T-helper 2 cell treated with Interferon-gamma antibody and Interleukin-4, amounts not matched to agents 5 μg/mL and 100 μg/mL, for 36 hours (primary cell): ENCODE measurements at places on chromosomes 1 and 21.

DNA sequence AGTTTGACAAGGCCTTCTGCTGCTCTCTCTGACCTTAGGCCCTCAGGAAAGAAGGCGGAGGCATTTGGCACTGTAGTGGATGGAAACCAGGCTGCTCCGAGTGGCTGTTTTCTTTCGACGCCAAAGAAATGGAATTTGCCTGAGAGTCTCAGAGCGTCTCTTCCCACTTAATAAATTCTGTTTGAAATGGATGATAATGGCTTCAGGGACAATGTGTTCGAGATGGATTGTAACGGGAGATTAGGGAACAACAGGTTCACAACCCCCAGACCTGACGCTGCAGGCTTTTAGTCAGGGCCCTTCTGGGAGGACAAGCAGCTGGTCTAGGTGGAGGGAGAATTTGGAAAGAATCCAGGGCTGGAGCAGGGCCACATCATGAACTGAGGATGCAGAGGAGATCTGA lies 58.6 kb downstream of the TLR5 start:
- DNase-seq: no peak

DNA sequence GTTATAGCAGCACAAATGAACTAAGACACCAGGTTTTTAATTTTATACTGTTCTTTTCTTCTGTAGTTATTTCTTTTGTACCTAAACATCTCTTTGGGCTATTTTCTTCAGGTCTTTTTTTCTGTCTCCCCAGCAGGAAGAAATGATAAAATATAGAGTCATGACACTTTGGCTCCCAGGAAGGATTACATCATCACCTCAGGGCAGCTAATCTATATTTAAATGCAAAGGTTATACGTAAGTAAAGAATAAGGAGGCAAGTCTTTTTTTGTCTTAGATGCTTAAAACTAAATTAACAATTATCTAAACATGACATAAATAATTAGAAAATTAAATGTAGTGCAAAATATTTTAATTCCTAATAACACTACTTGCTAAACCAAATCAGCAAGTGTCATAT lies 57.0 kb downstream of the WARS2 start:
- no peak for DNase-seq

- no peak for DNase-seq
Measured at GRCh38 chr1:155253797-155254196, 1.5 kb downstream of the ENTREP3 start.

DNA sequence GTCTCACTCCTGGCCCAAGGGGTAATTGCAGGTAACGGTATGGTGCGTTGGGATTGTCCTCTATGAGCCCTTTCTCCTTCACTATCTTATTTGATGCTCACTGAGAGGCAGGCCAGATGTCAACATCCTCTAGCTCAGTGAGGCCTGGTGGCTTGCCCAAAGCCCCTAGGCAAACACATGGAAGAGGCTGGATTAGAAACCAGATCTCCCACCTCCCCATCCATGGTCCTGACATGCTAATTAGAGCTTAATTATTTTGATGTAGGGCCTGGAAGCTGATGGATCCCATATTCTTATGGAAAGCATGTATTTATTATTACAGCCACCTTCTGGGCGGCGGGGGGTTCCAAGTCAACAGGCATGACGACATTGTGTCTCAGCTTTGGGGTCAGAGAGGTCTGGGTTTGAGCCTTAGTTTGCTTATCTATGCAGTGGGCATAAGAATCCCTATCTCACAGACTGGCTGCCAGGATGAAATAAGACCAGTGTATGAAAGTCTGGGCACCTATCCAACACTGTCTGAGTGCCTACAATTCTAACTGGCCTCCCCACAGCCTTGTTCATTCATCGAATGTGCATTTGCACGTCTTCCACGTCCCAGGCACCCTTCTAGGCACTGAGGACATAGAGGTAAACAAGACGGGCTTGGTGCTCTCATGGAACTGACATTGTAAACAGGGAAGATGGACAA lies 6.2 kb downstream of the SMPDL3B start:
- DNase-seq: no peak

DNA sequence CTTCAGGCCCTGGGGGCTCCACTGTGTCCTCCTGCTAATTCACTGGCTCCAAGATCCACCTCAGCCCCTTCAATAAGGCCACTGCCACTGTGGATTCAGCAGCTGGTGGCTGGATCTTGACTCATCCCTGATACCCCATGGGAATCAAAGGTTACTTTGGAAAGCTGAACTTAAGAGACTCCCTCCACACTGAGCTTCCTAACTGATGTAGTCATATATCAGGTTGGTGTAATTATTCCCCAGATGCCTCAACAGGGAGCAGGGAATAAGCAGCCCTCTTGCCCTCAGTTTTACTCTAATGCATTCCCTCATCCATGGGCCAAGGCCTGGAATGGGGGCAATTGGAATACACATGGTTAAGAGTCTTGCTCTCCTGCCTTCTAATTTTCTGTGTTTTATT lies 164.6 kb downstream of the FASLG start:
- no peak for DNase-seq

DNA sequence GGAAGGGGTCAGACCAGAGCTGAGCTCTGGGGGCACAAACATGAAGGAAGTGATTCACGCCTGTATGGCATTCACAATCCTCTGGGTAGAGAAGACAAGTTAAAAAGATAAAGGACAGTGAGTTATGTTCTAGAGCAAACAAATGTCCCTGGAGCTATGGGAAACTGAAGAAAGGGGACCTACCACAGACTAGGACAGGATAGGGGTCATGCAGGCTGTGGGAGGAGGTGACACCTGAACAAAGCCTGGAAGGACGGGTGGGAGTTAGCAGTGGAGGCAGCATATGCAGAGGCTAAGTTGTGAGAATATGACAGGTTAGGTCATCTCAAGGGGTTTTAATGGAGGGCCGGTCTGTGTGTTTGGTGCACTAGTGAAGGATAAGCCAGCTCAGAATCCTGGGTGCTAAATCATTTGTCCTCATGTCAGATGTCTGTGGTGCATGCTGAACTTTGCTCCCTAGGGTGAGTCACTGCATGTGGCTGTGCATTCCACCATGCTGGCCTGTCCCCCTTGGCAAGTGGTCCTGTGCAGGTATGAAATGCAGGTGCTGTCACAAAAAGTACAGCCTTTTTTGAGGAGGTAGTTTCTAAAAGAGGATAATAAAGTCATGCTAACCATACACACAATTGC lies 28.5 kb downstream of the TNN start:
- DNase-seq: no peak

DNA sequence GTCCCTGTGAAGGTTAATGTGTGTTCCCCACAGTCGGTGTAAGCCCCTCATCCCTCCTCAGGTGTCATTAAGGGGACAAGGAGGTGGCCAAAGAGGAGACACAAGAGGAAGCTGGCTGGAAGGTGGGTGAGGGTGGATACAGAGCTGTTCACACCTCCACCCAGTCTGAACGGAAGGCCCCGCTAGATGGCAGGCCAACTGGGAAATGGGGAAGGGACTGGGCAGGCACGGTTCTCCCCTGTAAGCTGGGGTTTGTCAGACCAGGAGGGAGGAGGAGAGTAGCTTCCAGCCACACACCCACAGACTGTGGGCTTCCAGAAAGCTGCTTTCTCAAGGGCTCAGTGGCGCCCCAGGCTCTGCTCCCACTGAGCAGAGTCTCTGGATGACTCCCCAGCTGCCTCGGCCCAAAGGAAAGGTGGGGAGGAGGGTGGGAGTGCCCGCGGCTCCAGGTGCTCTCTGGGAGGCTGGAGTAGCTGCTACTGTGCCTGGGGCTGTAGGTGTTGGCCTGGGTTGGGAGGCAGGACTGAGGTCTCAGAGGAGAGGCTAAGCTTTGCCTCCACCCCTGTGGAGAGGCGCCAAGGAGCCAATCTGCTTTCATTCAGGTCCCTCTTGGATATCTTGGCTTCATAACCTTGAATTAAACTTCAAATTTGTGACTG lies 41.2 kb downstream of the PCP4 start:
- no peak for DNase-seq

DNA sequence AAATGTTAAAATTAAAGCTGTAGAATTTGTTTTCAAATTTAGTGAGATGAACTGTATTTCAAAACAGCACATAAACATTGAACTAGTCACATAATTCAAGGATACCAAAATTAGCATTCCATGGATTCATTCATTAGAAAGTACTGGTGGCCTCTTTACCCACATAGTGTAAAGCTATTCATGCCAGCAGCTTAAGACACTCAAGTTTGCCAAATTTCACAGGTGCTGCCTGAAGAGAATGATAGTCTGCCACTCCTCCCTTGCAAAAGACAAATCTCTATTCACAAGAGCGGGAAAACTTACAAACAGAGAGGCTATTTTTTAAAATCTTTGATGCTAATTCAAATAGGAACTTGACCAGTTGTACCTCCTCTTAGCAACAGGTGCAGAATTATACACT lies 337.0 kb downstream of the BRINP3 start:
- no peak for DNase-seq

GRCh38 chr1:160081261-160081936 lies at the start of gene KCNJ9:
Gene KCNJ9 (plus strand): TSS chr1:160081538. CDS start chr1:160084031, 2,493 bp downstream.
- DNase-seq: no peak

DNA sequence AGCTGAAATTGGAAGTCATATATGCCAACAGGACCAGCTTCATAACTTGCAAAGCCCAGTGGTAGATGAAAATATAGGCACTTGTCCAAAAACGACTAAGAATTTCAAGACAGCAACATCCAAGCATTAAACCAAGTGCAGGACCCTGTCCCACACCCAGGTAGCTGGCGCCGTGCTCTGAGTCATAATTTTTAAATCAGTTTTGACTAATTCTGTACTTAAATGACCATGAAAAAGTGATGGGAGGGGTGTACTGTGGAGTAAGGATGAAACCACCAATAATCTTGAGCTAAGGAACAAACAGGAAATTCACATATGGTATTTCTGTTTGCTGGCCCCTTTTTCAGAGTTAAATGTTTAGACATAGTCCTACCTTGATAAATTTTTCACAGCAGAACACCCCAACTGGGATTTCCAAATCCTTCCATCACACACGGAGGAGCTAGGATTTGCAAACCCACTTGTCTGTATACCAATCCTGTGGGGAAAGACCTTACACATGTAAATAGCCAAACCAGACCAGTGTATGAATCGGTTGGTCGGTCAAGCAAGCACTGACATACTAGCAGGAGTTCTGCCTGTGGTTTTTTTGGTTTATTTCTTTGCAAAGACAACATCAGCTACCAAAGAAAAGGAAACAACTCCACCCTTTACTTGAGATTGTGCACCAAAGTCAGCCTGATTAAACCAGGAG lies 235.7 kb upstream of the RAB4A start:
- no peak for DNase-seq

DNA sequence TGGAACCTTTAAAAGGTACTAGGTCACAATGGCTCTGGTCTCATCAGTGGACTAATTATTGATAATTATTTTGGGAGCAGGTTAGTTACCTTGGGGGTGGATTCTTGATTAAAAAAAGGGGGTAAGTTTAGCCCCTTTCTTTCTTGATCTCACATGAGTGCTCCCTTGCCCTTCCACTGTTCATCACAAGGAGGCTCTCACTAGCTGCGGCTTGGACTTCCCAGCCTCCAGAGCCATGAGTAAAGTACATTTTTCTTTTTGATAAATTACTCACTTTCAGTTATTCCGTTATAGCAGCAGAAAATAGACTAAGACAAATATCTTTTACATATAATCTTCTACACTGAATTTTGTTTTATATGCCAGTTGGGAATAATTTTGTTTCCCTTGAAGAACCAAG lies 254.8 kb upstream of the DEPDC1 start:
- no peak for DNase-seq

DNA sequence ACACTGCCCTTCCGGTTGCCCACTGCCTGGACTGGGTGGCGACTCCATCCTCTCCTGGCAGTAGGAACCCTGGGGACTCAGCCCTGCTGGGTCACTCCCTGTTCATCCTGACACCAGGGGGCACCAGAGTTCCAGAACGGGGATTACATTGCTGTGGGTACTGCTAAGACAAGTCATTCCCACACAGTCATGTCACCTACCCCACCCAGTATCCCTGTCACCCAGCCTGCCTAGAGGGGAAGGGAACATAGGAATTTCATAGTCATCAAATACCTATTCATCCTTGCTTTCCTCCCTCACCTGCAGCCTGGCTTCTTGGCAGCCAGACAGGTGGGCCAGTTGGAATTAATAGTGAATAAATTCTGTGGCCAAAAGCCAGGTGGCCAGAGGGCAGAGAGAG lies 9.8 kb upstream of the SFN start:
- peak; percentile 62 for DNase-seq

DNA sequence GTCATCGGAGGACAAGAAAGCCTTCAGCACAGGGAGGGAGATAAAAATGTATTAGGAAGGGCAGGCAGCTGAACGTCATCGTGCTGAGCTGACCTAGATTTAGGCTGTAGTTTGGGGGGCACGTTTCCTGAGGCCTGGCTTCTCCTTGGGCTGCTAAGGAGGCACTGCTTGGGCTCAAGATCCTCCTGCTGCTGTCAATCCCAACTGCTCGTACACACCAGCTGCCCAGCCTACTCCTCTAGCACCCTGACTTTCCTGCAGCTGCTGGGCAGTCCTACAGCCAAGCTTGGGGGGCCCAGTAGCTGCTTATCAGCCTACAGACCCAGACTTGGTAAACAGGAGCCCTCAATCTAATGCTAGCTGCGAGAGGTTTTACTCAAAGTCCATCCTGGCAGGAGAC lies 6.2 kb downstream of the TMEM35B start:
- DNase-seq: no peak

DNA sequence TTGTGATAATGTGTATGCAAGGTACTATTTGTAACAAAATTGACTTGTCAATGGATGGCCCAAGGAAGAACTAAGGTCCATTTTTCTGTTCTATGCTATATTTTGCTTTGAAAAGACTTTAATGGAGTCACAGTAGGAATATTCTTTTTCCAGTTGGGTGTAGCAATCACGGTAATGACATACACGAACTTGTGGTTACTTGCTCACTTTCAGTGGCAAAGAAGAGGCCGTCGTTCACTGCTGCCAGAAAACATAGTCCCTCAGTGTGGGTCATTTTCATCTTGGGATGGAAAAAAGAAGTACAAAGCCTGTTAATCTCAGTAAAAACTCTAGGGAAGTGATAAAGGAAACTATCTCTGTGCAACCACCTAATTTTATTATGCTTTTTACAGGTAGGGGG lies 47.8 kb upstream of the LAMC2 start:
- no peak for DNase-seq
